ENCODE measurements at places on chromosomes 5 and 9.

DNA sequence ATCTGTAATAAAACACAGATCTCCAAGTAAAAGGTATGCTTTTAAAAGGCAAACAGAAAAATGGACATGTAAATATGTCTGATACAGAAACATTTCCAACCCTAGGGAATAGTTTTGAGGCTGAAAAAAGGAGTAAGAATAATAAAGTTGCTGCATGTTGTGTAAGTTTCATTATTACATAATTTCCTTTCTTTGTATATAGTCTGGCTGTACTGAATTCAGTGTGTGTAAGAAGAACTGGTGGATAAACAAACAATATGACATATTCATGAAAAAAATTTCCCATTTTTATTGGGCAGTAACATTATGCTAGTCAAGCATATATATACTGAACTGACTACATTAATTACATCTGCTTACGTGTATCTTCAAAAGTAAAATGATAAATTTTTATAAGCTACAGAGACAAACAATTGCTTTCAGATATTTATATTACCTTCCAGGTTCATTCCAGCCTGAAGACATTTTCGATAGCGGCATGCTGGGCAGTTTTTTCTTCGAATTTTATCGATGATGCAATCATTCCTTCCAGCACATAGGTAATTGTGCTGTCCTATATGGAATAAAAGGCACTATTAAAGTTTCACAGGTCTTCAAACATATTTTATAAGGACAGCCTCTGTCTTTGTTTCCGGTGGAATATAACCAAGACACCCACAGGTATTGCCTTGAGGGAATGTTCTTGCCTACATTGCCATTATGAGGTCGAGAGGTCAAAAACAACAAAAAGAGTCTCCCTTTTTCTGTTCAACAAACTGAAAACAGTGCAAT is 93.6 kb downstream of the NR3C1 start:
- DNase-seq: no peak

DNA sequence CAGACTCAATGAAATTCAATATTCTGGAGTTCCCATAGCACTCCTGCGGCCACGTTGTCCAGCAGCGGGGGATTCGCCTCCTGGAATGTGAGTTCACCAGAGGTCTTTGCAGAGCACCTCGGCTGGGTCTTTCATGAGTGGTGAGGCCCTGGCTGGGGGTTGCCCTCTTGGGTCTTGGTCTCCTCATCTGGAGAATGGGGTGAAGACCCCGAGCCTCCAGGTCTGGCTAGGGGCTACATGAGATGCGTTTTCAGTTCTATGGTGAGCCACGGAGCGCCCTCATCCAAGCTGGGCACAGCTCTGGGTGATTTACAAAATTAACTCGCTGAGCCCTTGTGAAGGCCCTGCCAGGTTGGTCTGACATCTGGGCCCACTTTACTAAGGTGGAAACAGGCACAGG is 37.5 kb upstream of the RXRA start:
- DNase-seq: no peak

- peak; percentile 37 for DNase-seq
These were observed 4.4 kb downstream of the IL3 start for GRCh38 chr5:132064738-132065331.

DNA sequence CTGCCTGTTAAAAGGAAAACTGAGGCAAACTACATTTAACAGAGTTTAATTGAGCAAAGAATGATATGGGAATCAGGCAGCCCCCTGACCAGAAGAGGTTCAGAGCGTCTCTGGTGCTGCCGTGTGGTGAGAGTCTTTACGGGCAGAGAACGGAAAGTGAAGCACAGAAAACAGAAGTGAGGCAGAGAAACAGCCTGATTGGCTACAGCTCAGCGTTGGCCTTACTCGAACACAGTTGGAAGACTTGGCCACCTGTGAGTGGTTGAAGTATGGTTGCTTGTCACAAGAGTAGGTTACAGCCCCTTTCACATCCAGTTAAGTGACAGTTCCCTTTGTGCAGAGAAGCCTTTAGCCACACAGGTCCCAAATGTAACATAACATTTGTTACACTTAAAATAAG is 16.9 kb upstream of the FBP1 start:
- no peak for DNase-seq

DNA sequence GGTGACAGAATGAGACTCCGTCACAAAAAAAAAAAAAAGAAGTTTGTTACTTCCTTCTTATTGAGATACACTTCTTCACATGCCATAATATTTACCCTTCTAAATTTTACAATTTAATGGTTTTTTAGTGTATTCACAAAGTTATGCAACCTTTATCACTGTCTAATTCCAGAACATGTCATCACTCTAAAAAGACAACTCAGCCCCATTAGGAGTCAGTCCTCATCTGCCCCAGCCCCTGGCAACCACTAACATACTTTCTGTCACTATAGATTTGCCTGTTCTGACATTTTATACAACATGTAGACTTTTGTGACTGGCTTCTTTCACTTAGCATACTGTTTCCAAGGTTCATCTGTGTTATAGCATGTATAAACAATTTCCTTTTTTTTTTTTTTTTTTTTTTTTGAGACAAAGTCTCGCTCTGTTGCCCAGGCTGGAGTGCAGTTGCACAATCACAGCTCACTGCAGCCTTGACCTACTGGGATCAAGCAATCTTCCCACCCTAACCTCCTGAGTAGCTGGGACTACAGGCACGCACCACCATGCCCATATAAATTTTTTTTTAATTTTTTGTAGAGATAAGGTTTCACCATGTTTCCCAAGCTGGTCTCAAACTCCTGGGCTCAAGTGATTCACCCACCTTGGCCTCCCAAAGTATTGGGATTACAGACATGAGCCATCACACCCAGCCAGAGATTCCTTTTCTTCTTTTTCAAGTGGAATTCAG is 18.0 kb downstream of the AQP3 start:
- DNase-seq: no peak

- no peak for DNase-seq
These were observed 50.2 kb upstream of the ACTBL2 start for GRCh38 chr5:57532513-57533497.

DNA sequence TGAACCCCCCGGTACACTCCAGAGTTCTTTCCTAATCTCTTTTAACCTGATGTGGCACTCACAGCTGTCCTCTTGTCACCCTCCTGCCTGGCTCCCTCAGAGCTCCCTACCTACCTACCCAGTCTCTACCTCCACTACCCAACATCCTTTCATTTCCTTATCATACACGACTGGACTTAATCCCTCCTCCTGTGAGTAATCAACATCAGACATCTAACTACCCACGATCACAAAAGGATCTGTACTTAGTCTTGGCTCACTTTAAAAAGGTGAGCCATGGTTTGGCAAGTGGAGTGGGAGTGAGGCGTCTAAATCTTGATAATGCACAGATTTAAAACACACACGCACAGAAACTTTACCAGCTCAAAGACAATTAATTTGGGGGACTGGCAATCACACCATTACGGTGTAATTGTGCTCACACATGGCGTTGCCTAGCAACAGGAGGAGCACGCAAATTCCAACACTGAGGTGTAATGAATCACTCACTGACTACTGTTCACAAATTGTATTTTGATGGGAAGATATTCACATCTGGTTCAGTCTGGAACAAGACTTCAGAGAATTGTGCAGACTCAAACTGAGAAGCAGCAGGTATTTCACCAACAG is 235.9 kb downstream of the EPB41L4A start:
- no peak for DNase-seq

GRCh38 chr9:124660341-124660801 is 110.7 kb downstream of the NR6A1 start:
- no peak for DNase-seq

- DNase-seq: no peak
These were observed 16.0 kb downstream of the NR2F1 start for GRCh38 chr5:93599001-93599379.

- no peak for DNase-seq
These were observed 158.1 kb upstream of the NREP start for GRCh38 chr5:111914966-111915636.

DNA sequence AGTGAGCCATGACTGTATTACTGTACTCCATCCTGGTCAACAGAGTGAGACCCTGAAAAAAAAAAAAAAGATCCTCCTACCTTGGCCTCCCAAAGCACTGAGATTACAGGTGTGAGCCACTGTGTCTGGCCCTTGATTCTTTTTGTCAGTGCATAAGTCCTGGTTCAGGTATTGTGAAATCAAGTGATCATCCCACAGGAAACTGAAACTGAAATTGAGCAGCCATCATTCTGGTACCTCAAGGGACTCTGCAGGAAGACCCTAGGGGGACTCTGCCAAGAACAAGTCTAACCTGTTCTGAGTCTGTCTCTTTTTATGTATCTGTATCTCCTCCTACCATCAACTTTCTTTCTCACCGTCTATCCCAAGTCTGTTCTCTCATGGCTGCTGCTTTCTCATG is 1.9 kb upstream of the DCAF10 start:
- no peak for DNase-seq

DNA sequence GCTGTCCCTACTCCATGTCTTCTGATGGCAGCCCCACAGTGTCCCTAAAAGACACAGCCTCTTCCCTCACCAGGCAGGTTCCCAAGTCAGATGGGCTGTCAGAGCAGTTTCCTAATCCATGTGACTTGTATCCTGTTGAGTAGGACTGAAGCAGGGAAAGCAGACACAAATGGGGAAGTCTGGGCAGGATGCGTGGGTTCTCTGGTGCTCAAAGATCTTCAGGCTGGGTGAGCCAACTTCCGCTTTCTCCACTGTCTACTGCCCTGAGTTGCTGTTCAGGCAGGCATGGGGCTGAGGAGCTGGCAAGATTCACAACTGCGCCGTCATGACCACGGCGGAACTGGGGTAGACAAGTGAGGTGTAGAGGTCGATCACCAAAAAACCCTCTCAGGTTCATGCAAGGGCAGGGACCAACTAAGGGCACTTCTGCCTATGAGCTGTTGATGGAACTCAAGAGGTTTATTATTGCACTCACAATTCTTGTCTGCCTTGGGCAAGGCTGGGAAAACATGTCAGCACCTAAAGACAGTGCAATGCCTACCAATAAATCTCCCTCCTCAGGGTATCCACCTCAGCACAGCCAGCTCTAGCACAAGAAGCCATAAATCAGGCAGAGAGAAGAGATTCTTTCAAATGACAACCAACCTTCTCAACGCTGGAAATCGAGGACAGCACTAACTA is 83.4 kb downstream of the RAPGEF1 start:
- DNase-seq: no peak

DNA sequence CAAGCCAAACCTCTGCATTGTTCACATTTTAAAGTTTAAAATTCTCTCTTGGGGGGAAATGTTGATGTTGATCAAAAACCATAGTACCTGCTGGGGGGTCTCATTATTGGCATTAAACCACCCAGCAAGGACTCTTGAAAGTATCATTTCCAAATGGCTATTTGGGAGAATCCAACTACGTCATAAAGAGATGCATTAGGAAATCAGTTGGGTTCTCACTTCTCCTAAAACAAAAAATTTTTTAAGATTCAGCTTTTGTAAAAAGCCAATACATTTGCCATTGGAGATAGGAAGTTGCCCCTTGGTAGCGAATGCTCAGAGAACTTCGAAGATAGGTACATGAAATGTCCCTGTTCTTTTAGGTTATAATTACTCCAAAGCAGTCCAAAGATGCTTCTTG is 96.4 kb downstream of the GNAQ start:
- DNase-seq: no peak

GRCh38 chr5:169550227-169550626 is 33.3 kb upstream of the SPDL1 start:
- no peak for DNase-seq

GRCh38 chr9:76987594-76988200 is 31.8 kb upstream of the FOXB2 start:
- no peak for DNase-seq

DNA sequence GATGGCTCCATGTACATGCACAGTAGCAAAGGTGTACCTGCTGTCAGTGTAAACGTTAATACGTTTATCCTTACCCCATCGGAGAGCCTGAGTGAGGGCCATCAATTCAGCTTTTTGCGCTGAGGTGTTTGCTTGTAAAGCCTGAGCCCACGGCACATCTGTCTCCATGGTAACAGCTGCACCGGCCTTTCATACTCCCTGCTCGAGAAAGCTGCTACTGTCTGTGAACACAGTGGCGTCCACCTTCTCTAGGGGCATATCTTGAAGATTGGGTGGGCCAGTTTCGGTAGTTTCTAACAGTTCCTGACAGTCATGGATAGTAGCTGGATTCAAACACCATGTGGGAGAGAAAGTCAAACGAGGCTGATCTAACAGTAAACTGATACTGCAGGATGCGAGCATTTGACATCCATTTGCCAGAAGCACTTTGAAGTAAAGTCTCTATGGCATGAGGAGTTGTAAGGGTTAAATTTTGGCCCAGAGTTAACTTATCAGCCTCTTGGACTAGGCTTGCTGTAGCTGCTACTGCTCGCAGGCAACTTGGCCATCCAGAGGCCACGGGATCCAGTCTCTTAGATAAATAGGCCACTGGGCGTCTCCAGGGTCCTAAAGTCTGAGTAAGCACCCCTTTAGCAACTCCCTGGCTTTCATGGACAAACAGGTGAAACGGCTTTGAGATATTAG is 21.0 kb upstream of the RHOBTB3 start:
- no peak for DNase-seq

GRCh38 chr9:109143881-109144562 is 23.0 kb downstream of the FRRS1L start:
- no peak for DNase-seq

GRCh38 chr9:133420392-133420827 is 1.8 kb upstream of the ADAMTS13 start:
- no peak for DNase-seq

DNA sequence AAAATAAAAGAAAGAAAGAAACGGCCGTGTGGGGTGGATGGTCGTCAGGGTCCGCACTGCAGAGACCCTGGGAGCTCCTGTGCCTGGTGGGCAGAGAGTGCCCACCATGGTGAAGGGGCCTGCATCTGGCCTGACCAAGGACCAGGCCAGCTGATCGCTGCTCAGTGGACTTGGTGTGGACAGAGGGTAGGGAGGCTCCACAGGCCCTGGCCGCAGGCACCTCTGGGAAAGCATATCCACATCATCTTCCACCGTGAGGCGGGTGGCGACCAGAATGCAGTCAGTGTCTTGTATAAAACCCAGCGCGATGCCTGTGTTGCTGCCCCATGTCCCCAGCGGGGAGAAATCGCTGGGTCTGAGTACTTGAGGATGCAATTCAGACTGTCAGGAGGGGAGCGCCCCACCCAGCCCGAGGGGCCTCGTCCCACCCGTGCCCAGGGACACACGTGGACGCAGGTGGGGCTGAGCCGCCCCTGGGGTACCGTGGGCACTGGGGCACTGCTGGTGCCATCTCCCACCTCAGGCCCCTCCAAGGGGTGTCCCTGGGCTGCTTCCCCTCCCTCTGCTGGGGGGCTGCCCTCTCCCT is 27.8 kb upstream of the SLC6A19 start:
- DNase-seq: no peak

DNA sequence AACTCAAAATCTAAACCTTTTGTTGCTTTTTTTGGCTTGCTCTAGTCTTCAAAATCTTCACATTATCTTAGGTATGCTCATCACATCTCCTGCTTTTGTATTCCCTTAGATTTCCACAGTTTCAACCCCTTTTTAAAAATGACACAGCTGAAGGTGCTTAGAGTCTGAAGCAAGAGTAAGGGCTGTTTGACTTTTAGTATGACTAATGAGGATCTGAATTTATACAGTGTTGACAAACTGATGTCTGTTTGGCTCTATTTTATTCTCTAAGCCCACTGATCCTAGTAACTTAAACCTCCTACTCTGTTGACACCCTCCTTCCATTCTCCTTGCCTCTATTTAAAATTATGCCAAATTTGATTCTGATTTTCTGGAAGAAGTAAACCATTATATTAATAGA is 200.1 kb downstream of the MCTP1 start:
- DNase-seq: no peak

Measured in NCI-H524 treated with DMSO at 0.1 percent for 48 hours (cell line).